ENCODE measurements at places on chromosomes 3 and 15.

GRCh38 chr3:95613993-95614392, 1200.4 kb upstream of the EPHA6 start:
- no peak for DNase-seq

DNA sequence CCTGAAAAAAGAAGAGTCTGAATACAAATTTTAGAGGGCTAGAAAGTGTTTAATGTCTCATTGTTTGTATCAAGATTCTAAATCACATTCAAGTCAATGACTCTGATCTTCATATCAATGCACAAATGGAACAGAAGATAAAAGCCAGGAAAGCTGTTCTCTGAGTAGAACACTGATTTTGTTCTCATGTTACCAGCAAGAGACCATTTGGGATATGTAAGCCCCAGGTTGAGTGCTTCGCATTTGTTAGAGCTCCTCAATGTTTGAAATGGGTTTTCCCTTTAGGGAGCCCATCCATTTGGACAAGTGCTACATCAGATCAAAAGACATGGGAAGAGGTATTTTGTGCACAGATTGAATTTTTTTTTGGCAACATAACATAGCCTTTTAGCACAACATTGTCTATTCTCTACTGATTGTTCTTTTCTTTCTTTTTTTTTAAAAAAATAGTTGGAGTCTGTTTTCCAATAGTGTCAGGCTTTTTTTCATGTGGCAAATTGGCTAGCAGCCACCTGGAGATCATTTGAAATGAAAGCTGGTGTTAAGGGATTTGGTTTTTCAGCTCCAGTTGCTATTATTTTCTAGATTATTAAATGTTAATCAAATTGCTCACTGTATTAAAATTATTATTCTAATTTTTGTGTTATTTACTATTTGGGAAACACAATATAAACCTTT, 74.5 kb upstream of the ZPLD1 start:
- DNase-seq, result no peak

GRCh38 chr15:89329329-89330084, 5.1 kb downstream of the POLG start:
- peak; percentile 45 for DNase-seq

DNA sequence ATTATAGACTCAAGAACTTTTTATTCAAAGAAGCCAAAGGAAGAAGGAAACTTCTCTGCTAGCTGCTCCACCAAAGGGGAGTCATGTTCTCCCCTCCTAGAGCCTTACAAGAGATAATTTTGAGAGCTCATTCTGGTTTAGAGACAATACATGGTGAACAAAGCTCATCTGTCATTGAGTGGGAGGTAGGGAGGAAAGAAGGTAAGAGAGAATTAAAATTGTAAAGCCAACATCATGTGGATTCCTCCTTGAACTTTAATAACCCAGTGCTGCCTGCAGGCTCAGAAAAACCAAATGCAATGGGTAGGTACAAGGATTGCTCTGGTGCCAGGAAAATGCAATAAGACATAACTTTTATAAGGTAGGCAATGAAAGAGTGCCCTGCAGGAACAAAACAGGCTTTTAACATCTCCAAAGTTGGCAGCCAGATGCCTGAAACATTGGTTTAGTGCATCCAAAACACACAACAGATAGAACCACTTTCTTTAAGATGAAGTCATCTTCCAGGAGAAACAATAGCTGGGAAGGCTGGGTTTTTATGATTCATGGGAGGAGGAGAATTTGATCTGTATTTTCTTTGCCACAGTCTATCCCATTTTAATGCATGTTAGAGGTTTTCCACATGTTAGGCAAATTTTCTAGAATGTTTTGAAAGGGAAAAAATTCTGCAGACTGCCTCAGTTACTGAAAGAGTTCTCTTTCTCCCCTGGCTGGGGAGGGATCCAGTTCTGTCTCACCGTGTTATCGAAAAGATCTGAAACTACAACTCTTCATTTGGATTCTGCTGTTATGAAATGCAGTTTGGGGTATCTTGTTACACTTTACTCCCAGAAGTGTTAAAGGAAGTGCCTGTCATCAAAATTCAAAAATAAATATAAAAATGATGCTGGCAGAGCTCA, 11.3 kb upstream of the ARHGEF3 start:
- DNase-seq, result no peak

DNA sequence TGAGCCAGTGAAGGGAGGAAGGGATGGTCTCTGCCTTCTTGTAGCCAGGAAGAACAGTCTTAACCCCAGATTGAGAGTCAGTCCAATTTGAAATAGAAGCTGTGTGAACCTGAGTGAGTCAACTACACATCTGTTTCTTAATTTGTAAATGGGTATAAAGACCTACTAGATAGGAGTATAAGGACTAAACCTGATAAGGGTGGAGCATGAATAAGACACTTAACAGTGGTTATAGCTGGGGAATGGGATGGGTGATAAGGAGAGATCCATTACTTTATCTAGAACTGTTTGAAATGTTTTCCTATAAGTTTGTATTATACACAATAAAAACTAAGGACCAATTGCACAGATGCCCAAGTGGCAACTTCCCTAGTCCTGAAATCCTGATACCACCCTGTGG, 1.4 kb downstream of the MAN2C1 start:
- no peak for DNase-seq
